ENCODE measurements at places on chromosomes 13 and 19.
A peak's percentile ranks its signal among the peaks of the same experiment; 100 is the strongest.

DNA sequence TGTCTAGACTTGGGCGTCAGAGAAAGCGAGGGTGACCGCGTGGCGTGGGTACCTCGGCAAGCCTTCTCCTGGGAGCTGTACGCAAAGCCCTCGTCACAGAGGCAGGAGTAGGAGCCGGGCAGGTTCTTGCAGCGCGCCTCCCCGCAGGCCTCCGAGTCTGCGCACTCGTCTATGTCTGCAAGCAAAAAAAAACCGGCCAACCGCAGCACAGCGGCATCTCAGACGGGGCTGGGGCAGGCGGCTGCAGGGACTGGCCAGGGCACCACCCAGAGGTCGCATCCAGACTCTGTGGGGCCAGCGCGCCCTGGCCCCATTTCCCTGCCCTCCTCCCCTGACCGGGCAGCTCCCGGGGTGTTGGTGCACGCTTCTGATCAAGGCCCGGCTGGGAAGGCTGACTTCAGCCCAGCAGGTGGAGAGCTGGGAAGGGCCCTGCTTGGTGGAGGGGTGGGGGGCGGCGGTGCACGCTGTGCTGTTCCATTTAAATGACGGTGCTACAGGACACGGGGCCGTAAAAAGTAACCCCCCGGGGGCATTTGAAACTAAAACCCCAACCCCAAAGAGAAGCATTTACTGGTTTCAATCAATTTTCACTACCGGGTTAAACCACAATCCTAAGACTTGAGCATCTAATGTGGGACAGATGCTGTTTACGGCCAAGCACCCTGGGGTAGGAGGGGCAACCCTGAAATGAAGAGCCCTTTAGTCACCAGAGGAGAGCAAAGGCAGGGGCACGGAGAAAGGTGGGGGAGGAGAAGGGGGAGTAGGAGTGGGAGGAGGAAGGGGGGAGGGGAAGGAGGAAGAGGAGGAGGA lies 28.2 kb downstream of the GAS6 start:
- DNase-seq = no peak

DNA sequence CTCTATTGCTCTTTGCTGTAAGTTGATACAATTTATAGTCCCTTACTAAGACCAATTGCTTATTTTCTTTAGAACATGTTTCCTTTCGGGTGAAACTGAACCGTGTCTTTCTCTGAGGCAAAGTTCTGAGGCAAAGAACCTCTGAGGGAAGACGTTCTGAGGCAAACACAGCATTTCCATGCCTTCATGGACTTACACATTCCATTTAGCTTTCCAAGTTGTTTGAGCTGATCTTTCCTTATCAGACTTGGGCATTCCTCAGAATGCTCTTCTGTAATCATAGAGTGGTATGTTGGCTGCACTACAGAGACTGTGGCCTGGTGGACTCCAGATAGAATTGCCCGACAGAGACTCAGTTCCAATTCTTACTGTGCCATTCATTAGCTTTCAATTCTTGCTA lies 579.1 kb downstream of the KCTD12 start:
- no peak for DNase-seq

DNA sequence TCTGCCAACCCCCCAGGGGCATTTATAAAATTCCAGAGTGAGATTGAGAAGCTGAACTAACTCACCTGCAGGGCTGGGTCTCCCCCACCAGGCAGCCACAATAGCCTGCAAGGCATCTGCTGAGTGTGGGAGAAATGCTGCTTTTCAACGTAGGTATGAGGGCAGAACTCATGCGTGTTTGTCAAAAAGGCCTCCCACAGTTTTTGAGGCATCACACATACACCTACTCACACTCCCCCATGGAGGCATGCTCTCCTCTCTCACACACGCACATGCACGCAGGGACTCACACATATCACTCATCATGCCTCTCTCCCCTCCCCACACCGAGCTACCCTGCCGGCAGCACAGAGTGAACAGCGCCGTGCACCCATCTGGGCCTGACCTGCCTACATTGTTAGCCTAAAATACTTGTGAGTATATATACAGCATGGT lies 390.5 kb downstream of the FGF9 start:
- DNase-seq = no peak

- peak; percentile 7 for DNase-seq
These were observed 16.4 kb upstream of the CYP2B6 start for GRCh38 chr19:40974633-40975037.

GRCh38 chr13:99843872-99844271 lies 127.7 kb downstream of the ZIC5 start:
- no peak for DNase-seq

DNA sequence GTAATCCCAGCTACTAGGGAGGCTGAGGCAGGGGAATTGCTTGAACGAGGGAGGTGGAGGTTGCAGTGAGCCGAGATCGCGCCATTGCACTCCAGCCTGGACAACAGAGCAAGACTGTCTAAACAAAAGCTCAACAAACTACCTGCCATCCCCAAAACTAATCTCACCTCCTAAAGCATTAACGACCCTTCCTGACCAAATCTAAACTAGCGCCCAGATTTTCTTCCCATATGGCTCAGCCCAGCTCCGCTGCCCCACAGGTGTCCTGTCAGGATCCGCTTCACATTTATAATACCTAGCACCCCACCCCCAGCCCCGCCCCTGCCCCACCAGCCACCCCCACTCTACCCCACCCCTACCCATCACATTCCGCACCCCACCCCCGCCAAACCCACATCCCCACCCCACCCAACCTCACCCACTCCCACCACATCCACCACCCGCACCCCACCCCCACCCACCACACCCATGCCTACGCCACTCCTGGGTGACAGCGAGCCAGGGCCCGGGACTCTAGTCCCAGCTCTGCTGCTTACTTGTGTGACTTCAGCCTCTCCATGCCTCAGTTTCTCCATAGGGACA lies 599 bp downstream of the C19orf12 start:
- DNase-seq = no peak

GRCh38 chr19:56835401-56835800 lies 5.1 kb downstream of the PEG3 start:
- no peak for DNase-seq

DNA sequence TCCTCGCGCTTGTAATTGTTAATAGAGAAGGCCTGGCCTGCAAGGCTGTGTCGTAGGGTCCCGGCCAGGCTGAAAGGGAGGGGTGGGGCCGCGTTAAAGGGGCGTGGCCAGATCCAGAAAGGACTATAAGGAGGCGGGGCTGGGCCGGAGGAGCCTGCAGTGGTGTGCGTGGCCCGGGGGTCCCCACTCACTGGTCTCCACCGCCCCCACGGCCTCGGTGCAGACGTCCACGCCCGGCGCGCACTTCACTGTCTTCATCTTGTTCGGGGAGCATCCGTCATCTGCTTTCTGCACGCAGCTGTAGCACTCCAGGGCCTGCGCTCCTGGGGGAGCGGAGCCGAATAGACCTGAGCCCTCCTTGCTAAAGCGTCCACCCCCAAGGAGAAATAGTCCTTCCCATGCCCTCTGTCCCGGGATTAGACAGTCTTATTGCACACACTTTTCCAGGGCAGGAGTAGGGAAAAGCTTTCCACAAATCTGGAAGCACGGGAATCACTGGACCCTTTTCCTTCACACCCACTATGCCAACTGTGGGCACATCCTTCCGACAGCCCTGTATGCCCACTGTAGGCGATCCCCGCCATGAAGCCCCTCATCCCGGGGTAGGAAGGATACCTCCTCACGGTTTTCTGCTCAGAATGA lies 1.2 kb downstream of the LYPD3 start:
- DNase-seq = no peak

GRCh38 chr13:40549500-40550094 lies 116.8 kb downstream of the FOXO1 start:
- DNase-seq = no peak

GRCh38 chr13:72694314-72694713 lies 33.1 kb downstream of the MZT1 start:
- DNase-seq = no peak

GRCh38 chr19:13819238-13819637 lies 24.0 kb downstream of the ZSWIM4 start:
- no peak for DNase-seq

DNA sequence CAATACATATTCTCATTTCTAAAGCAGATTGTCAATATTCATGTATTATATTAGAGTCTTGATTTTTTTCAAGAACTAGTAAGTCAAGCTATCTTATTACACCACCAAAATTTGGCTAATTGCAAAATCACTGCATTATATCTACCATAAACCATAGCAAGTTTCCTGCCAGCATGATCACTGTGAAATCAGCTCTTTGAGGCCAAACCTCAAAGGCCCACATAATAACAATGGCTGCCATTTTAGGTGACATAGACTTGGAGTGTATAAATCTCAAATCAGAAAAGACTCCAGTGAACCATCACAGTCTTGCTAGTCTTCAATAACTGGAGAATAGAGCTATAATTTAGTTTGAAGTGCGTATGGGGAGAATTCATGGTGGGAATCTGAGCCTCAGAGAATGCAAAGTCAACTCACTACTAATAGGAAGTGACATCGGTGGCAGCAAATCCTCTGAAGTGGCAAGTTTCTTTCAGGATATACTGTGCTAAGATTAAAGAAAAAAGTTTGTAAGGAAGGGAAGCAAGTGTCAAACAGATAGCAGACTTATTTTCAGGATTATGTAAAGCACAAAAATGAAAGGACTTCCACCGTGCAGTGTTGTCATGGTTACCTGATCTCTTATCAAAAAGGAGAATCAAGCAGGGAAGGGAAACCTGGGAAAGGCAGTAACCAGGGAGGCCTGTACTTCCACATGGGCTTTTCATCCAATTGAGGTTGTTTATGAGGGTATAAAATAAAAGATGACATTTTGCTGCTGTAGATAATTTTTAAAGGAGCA lies 117.4 kb upstream of the FNDC3A start:
- DNase-seq = no peak

GRCh38 chr13:92436924-92437323 lies 789.7 kb upstream of the GPC6 start:
- DNase-seq = no peak

Data from LNCaP clone FGC (cell line).